ENCODE measurements at places on chromosomes 12 and 14.

DNA sequence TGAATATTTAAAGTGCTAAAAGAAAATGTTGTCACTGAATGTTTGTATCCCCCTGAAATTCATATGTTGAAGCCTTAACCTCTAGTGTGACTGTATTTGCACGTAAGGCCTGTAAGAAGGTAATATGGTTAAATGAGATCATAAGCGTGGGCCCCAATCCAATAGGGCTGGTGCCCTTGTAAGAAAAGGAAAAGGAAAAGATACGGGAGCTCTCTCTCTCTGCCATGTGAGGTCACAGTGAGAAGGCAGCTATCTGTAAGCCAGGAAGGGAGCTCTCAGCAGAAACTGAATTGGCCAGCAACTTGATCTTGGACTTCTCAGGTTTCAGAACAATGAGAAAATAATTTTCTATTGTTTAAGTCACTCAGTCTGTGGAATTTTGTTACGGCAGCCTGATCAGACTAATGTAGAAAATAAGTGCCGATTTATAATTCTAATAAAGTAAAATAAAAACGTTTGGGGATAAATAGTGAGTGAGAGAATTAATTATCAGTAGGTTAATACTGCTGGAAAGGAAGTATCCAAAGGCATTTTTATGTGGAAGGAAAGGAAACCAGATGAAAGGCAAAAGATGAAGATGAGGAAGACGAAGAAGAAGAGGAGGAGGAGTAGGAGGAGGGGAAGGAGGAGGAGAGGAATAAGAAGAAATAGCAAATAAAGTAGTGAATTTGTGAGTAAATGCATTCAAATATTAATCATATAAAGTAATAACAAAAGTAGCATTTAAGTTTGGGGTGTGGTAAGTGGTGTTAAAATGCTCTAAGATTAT is 188.5 kb upstream of the KRR1 start:
- no peak for DNase-seq

GRCh38 chr14:37051153-37051552 is 121.3 kb downstream of the SLC25A21 start:
- no peak for DNase-seq

- no peak for DNase-seq
These were observed 558.6 kb downstream of the DIO2 start for GRCh38 chr14:79652513-79653307.

DNA sequence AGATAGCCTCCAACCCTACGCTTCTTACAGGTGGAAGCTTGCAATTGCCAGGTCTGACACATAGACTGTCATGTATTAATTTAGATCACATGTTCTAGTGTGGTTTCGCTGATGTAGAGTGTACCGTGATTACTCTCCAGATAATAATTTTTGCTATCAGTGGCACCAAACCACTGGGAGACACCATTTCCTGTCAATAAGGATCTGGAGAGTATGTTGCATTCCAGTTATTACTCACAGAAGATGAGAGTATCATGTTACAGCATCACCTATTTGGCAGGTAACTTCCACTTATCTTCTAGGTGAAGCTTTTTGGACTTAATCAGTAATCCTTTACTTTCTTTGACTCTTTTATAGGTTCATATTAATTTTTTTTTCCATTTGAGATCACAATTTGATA is 147.2 kb downstream of the HELB start:
- no peak for DNase-seq
